ENCODE measurements at places on chromosomes 2 and 18.

DNA sequence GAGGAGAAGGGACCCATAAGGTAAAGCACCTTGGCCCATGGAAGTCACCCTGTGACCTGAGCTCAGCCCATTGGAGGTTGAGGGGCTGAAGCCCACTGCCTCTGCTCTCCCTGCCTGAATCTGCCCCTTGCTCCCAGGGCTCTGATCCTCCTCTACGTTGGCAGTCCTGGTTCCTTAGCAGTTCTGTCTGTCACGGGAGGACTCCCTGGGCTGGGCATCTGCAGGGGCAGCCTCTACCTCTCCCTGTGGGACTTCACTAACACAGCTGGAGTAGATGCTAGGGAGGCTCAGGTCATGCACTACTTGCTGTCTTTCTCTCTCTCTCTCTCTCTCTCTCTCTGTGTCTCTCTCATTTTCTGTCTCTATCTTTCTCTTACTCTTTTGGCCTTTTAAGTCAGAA is 8.7 kb downstream of the GYPC start:
- no peak for DNase-seq

DNA sequence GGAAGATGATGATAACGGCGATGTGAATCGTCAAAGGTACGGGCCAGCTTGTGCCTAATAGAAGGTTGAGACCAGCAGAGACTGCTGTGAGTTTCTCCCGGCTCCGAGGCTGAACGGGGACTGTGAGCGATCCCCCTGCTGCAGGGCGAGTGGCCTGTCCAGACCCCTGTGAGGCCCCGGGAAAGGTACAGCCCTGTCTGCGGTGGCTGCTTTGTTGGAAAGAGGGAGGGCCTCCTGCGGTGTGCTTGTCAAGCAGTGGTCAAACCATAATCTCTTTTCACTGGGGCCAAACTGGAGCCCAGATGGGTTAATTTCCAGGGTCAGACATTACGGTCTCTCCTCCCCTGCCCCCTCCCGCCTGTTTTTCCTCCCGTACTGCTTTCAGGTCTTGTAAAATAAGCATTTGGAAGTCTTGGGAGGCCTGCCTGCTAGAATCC is 3.0 kb downstream of the FZD7 start:
- no peak for DNase-seq

GRCh38 chr2:217947383-217948350 is 55.1 kb downstream of the TNS1 start:
- DNase-seq: no peak

- DNase-seq: no peak
These were observed 23.2 kb downstream of the ADAM17 start for GRCh38 chr2:9532421-9532820.

DNA sequence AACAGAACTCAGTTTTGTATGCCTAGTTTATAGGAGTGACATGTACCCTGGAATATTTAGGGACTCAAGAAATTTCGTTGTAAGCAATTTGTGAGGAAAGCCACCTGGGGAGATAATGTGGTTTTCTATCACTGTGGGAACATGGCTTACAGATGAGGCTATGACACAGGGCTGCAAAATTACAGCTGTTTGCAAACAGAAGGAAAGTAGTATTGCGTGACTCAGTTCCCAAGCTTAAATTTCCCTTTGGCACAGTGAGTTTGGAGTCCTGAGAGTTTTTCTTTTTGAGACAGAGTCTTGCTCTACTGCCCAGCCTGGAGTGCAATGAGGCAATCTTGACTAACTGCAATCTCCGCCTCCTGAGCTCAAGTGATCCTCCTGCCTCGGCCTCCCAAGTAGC is 149.8 kb downstream of the MYO5B start:
- DNase-seq: no peak

GRCh38 chr2:232931636-232932035 is 61.6 kb downstream of the SNORC start:
- DNase-seq: no peak

- DNase-seq: no peak
These were observed 96.9 kb downstream of the SETBP1 start for GRCh38 chr18:44777457-44778192.

DNA sequence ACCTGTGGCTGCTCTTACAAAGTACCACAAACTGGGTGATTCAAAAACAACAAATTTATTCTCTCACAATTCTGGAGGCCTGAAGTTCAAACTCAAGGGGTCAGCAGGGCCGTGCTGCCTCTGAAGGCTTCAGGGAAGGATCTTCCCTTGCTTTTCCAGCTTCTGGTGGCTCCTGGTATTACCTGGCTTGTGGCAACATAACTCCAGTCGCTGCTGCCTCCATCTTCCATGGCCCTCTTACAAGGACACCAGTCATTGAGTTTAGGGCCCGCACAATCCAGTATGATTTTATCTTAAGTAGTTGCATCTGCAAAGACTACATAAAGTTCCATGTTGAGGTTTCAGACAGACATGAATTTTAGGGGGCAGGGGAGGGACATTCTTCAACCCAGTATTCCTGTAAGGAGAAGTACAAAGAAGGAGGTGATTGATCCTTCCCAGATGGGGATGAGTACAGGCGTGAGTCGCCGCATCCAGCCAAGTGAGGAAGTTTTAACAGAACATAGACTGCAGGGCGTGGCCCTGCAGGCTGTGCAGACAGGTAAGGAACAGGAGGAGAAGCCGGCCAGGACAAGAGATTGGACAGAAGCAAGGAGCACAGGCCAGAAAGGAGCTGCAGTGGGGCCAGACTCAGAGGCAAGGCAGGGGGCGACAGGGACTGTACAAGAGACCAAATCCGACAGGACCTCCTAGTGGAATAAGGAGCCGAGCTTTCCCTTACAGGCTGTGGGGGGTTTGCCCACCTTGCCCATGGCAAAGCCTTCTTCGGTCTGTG is 44.4 kb upstream of the BZW1 start:
- DNase-seq: no peak

- no peak for DNase-seq
These were observed 13.5 kb upstream of the DNMT3A start for GRCh38 chr2:25355270-25355669.

- DNase-seq: no peak
These were observed 577.4 kb downstream of the ZEB2 start for GRCh38 chr2:143942486-143942885.

GRCh38 chr2:31054842-31055388 is 83.3 kb downstream of the GALNT14 start:
- no peak for DNase-seq

GRCh38 chr2:3293221-3293620 is 84.4 kb downstream of the EIPR1 start:
- no peak for DNase-seq
